ENCODE measurements at places on chromosomes 2 and 18.

GRCh38 chr2:197793456-197793855 is 8.3 kb upstream of the BOLL start:
- DNase-seq = no peak

GRCh38 chr2:20501974-20502373 is 55.1 kb downstream of the RHOB start:
- DNase-seq = no peak

- no peak for DNase-seq
Observed at GRCh38 chr2:205129531-205129930, 552.8 kb upstream of the NRP2 start.

GRCh38 chr2:224466304-224466895 is 64.5 kb upstream of the FAM124B start:
- no peak for DNase-seq

GRCh38 chr2:96549967-96550786 is 13.6 kb downstream of the ARID5A start:
- DNase-seq = no peak

GRCh38 chr2:231614559-231615057 is 21.9 kb downstream of the TEX44 start:
- DNase-seq = peak; percentile 66

DNA sequence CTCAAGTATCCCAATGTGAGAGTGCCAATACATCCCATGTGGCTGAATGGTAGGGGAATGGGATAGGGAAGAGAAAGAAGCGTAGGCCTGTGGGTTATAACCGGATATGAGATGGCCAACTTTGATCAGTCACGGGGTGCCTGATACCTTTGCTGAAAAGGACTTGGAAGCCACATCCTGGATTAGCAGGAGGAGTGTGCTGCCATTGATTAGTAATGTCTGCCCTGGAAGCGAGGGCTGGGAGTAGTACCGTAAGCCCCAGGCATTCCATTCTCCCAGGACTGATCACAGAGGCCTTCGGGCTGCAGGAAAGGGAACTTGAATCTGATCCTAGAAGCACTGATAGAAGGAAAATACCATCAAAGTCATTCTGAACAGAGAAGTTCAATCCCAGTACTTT is 218.5 kb downstream of the TFCP2L1 start:
- no peak for DNase-seq

DNA sequence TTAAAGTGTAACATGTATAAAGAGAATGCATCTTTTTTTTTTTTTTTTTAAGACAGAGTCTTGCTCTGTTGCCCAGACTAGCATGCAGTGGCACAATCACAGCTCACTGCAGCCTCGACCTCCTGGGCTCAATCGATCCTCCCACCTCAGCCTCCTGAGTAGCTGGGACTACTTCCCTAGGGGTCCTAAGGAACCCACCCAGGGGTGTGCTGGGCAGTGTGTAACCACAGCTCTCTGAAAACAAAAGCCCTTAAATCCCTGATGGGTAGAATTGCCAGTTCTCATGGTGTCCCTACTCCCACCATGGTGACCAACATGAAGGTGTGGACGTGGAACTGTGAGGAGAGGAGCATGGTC is 105.6 kb upstream of the ST3GAL5 start:
- DNase-seq = no peak

DNA sequence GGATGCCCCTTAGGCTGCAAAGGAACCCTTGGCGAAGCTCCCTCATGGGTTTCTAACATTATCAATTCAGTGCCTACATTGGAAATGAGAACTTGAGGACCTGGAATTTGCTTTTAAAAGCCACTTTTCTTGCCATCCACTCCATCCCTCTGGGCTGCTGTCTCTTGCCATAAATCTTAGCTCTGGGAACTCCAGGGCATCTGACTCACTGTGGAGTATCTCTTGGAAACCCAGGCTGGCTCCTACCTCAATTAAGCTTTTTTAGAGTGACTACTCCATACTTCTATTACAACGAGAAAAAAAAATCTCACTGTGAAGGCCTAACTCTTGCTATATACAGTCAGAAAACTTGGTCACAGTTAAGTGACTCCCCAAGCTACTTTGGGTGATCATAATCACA is 227.2 kb upstream of the SETBP1 start:
- no peak for DNase-seq

DNA sequence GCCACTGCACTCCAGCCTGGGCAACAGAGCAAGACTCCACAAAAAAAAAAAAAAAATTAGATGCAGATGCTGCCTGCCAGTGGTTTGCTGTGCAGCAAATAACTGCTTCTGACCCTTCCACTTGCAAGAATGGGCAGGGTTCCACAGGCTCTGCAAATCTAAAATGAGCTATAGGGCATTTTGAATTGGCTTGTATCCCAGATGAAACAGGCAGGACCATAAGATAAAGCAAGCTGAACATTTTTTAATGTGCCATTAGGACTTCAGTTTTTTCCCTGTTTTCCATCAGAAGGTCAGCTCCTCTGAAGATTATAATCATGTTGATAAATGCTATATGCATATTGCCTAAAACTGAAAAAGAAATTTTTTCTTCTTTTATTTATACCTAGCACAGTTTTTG is 15.7 kb upstream of the FZD7 start:
- DNase-seq = no peak

- no peak for DNase-seq
Observed at GRCh38 chr2:218710334-218710686, 325 bp upstream of the TTLL4 start.

DNA sequence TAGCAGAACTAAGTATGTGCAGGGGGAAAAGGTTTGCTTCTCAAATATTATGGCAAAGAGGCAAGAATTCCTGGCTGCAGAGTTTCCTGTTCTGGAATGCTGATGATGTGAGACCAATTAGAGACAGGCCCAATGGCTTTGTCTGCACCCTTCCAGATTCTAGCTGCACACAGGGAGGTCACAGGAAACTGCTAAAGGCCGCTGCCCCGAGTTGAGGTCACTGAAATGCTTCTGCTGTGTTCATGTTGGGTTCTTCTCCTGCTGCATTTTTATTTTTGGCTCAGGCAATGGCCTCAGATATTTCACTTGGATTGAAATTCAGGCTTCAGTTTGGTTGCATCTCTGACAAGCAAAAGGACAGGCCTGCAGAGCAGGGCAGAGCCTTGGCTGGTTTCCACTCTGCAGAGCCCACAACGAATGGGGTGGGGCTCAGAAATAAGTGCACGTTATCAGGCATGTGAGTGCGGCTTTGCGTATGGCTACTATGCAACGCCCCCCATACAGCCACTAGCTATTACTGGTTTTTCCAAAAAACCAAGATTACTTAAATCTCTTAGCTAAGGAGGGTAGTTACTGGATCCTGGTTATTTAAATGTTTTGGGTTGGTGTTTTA is 66.9 kb upstream of the FZD5 start:
- DNase-seq = no peak

DNA sequence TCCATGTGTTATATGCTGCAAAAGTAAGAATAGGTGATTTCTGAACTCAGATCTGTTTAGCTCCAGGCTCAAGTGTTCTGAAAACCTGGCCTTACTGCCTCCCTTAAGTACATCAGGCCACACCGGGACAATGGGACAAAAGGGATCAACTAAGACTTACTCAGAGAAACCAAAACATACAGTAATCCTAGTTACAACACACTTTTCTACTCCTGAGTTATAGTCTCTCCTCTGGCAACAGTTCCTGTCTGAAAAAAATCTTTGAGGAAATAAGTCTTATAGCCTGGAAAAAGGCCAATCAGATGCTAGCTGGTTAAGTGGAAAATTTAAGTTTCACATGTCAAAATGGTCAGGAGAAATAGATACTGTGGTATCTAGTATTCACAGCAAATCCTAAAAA is 5.6 kb downstream of the METTL5 start:
- no peak for DNase-seq

DNA sequence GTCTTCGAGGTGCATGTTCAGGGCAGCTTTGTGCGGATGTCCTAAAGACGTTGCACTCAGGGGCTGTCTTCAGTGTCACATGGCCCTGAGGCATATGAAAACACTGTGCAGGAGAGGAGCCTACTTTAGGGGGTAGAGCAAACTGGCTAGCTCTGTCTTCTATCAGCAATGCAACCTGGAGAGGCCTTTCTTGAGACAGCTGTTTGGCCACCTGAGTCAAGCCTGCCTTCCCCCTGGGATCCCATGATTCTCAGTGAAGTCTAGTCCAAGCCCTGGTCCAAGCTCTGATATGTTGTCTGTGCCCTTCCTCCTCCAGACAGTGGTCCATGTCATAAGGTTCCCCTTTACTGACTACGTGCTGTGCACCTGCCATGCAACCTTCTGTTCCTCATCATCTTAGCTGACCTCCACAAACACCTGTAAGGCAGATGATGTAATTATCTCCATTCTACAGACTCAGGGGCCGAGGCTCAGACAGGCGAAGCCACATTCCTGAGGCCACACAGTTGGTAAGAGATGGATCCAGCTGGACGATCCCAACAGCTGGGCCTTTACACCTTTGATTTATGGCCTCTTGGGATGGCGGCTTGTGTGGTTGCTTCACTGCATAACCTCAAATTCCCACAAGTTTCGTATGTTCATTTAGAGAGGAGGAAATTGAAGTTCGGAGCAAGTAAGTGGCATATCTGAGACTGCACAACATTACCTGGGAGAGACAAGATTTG is 109.9 kb downstream of the COPS8 start:
- no peak for DNase-seq

GRCh38 chr2:144996225-144996795 is 476.4 kb upstream of the ZEB2 start:
- no peak for DNase-seq

GRCh38 chr2:168246072-168246482 is 1.3 kb downstream of the STK39 start:
- DNase-seq = no peak

DNA sequence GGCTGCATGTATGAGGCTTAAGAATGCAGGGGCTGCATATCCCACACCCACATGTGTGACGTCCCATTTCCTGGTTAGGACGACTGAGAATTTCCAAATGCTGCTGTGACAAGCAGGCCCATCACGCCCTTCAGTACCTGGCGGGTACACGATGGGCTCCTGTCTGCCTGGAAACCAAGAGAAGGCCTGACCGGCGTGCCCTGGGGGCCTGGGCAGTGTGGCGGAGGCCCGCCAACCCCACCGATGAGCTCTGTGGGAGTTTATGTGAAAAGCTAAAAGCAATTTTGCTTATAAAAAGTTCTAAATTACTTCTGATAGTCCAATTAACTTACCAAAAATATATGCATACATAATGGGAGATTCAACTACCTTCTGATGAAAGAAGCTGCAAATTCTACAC is 837.3 kb downstream of the GALR1 start:
- DNase-seq = no peak

- no peak for DNase-seq
Observed at GRCh38 chr2:235017441-235017840, 65.6 kb downstream of the SH3BP4 start.

DNA sequence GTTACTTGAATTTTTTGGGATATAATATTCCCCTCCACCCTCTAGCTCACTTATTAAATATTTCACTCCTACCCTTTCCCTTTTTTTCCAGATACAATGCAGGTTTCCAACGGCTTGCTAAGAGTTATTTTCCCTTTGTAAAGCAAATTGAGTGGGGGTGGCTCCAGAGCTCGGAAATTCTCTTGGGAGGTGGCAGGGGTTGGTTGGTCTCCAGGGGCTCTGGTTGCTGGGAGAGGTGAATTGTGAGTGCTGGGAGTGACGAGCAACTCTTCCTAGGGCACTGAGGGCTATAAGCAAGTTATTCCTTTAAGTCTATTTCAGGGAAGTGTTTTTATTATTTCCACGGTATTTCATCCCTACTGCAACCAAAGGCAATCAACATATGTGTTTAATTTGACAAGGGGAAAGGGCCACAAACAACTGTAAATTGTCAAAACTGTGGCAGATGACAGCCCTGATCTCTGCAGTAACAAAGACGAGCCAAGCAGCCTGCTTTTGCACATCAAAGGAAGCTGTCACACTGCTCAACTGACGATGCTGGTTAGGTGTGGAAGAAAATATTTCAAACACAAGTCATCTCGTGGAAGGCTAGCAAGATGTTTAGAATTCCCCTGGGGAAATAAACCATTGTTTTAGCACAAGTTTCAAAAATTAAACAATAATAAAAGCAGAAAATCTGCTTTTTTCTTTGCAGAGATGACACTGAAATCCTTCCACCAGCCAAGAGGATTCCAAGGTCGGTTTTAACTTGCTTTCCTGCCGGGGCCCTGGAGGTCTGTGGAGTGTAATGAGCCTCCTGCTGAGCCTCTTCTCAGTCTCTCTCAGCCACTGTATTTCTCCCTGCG is 34.8 kb upstream of the ASXL2 start:
- no peak for DNase-seq

- no peak for DNase-seq
Observed at GRCh38 chr2:40367652-40368051, 84.2 kb downstream of the SLC8A1 start.

GRCh38 chr2:118223992-118224894 is 136.0 kb downstream of the INSIG2 start:
- DNase-seq = peak; percentile 46

GRCh38 chr2:188529710-188530109 is 238.0 kb downstream of the GULP1 start:
- no peak for DNase-seq

GRCh38 chr2:207974216-207974605 is 51.1 kb downstream of the PLEKHM3 start:
- no peak for DNase-seq

DNA sequence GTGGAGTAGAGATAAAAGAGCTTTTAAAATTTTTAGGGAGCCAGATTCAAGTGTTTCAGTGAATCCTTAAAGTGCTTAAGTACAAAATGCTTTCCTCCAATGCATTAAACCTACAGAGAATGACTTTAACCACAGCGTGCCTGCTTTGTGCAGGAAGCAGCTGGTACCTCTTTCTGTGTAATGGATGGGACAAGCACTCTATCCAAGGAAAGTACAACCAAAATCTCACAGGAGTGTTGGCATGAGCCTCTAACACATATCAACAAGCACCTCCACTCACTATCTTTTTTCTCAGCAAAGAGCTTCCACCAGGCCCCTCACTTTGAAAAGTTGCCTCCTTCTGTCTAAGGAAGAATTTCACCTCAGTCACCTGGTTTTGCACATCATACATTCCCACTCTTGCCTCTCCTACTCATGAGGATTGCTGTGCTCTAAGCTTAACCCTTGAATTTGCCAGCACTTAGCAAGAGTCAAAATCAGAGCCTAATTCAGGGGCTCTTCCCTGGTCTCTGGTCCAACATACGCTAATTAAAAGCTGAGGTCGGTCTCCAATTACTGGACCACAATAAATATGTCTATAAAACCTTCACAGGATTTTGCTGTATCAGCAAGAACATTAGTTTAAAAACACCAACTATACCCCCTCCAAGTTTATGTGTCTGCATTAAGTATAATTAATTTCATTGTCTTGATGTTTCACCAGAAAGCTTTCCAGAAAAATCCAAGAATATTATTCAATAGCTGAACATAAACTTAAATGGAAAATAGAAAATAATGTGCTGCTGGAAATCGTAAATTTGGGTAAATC is 68.9 kb downstream of the ZNF521 start:
- DNase-seq = no peak

GRCh38 chr2:10597956-10598355 is 91.8 kb downstream of the NOL10 start:
- DNase-seq = no peak

DNA sequence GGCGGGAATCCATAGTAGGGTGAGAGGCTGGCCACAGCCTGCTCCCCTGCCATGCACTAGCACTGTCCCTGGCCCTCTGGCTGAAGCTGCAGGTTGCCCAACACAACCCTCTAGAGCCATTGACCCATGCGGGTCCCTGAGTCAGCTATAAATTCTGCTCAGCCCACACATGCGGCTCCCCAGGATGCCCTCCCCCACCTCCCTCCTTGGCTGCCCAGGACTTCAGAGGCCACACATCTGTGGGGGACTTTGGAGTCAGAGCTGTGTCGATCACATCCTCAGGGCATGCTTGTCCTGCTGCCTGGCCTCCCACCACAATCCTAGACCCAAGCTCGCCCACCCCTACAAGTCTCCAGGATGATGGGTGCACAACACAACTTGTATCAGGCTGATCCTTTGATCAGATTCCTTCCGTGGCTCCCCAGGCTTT is 97.0 kb downstream of the TFCP2L1 start:
- no peak for DNase-seq
